ENCODE measurements at places on chromosomes 7 and 10.

DNA sequence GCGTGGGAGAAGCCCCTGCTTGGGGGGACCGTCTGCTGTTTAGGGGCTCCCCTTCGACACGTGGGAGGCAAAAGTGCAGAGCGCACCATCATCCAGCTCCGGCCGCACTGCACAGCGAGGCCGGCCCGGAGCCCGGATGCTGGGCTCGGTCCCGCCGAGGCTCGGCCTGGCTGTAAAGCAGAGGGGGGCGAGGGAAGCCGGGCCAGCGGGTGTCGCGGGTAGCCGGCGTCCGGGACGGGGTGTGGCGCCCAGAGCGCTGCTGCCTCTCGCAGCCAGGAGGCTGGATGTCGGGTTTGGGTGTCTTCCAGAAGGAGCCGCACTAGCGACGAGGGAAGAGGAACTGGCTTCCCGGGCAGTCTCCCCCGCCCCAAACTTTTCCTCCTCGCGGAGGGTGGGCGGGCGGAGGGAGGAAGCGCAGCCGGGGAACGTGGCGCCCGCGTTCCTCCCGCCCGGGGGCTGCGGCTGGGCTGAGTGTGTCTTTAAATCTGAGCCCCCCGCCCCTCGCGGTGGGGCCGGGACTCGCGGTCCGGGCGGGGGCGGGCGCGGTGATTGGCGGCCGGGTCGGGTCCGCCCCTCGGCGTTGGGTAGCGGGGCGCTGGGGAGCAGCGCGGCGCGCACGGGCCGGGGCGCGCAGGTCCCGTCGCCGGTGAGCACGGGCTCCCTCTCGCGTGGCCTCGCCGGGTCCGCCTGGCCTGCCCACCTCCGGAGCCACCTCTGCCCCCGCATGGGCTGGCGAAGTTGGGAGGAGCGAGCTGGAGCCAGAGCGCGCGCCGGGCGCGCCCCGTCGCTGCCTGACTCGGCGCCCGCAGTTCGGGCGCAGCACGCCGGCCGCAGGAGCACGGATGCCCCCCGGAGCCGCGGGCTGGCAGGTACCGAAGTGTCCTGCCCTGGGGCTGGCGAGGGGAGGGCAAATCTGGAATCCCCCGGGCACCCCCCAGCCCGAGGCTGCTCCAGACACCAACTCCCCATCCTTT, at the start of gene PALD1:
PALD1 (plus strand) TSS at position 577 of the 974 bp plus-strand sequence. CDS start 47,185 bp downstream, outside the sequence.
- DNase-seq = peak; percentile 19

DNA sequence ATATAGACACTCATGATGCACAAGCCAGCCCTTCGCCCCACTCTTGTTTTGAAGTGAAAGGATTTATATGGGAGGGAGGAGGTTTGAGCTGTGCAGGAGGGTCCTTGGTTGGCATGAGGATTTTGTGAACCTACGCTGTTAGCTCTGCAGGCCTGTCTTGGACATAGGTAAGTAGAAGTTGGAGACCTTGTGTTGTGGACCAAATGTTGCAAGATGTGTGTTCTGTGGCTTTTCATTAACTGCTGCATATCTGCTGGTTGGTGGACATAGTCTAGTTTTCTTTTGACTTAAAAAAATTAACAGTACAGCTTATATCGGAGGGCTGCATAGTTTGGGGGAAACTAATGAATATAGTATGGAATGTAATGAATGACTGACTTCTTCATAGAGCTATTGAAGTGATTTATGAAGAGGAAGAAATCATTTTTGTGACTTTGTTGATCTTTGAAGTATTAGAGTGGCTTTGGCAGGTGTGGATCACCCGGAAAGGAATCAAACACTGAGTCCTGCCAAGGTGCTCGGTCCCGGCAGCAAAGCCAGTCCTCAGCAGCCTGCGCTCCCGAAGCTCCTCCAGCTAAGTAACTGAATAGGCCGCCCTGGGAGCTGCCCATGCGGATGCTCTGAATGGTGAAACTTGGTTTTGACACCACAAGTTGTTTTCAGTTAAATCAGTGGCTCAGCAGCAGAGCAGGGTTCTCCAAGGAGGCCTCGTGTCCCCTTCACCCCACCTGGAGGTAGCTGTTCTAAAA, 3.2 kb downstream of the MGMT start:
- no peak for DNase-seq

GRCh38 chr10:22623633-22624253, 90.6 kb downstream of the PIP4K2A start:
- no peak for DNase-seq

DNA sequence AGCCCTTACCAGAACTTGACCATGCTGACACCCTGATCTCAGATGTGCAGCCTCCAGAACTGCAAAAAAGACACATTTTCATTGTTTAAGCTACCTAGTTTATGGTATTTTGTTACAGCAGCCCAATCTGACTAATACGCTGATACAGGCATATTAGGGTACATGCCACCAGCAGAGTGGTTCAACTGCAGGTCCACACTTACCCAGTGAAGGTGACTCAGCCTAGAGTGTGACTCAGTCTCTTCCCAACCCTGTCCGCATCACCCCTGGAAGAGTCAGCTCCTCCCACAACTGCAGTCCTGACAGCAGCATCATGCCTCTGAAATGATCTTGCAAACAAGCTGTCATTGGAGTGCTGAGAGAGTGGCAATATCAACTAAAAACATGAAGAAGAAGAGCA, 30.8 kb upstream of the GOT1 start:
- DNase-seq = no peak

GRCh38 chr7:25565949-25566348, 337.7 kb upstream of the NPVF start:
- DNase-seq = peak; percentile 58

DNA sequence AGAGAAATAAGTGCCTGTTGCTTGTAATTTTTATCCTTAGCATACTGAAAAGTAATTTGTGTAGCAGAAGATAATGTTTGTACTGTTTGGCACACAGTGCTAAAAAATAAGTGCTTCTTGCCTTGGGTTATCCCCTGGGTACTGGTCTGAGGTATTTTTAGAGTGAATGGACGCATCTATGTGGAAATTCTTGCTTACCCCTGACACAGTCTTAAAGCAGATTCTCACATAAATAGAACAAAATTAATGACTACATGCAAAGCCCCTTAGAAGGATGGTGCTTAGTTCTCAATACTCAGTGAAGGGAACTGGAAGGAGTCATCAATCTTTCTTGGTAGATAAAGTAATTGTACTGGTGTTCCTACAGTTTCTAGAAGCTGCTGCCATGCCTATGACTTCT, 548.6 kb downstream of the ARL4A start:
- DNase-seq = no peak

GRCh38 chr10:125015356-125015944, 73.5 kb downstream of the ZRANB1 start:
- no peak for DNase-seq

- no peak for DNase-seq
These were observed 15.8 kb downstream of the FAM20C start for GRCh38 chr7:208130-208673.

- DNase-seq = no peak
These were observed 96.3 kb downstream of the ATXN7L1 start for GRCh38 chr7:105779856-105780780.

- DNase-seq = no peak
These were observed 35.9 kb downstream of the ADAP1 start for GRCh38 chr7:918441-919113.

GRCh38 chr10:65291286-65291685, 1634.5 kb upstream of the LRRTM3 start:
- DNase-seq = no peak

- DNase-seq = no peak
These were observed 9.8 kb downstream of the RHBDD2 start for GRCh38 chr7:75888464-75889222.

DNA sequence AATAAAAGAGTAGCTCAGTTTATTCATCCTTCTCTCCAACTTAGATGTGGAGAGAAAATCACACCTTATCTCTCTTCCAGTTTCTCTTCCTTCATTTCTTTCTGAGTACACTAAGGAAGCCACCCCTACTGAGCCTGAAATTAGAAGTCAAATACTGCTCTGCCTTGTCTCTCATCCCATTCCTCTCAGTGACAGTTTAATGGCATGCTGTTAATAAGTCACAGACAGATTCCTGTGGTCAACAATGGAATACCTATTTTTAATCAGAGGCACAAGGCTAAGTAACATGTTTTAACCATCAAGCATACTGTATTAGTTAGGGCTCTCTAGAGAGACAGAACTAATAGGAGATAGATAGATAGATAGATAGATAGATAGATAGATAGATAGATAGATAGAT, 253.2 kb downstream of the HTR7 start:
- DNase-seq = no peak

- no peak for DNase-seq
These were observed 741.4 kb upstream of the POT1 start for GRCh38 chr7:125670926-125671572.

- DNase-seq = no peak
These were observed 2.1 kb upstream of the XRCC2 start for GRCh38 chr7:152677808-152678670.
